ENCODE measurements at places on chromosomes 3 and 15. TPM values are rescaled to one million over a fixed set of nuclear protein-coding genes. Genes with fewer than 3 reads are reported as not detected.

The ALDH1L1 gene
- total RNA-seq: 24.0 TPM

DNA sequence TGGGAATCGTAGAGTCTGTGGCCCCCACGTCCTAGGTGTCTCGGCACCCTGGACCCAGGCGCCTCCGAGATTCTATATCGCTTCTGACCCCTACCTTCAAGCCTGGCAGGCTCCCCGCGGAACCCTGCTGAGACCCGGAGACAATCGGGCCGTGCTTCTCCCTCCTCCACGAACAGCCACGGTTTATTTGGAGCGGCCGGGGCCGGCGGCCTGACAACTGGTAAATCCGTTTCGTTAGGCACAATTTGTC, 1.4 kb downstream of the GATA2 start:
- H3K36me3 ChIP-seq: no peaks in the 10 kb centered on the region
- peak overlapping the region; percentile 64 for H3K4me3 ChIP-seq
- no peak overlapping the region for H3K27ac ChIP-seq
- H3K4me1 ChIP-seq: no peaks in the 10 kb centered on the region
- H3K27me3 ChIP-seq: peaks cover 59% of the 10 kb centered on the region

DNA sequence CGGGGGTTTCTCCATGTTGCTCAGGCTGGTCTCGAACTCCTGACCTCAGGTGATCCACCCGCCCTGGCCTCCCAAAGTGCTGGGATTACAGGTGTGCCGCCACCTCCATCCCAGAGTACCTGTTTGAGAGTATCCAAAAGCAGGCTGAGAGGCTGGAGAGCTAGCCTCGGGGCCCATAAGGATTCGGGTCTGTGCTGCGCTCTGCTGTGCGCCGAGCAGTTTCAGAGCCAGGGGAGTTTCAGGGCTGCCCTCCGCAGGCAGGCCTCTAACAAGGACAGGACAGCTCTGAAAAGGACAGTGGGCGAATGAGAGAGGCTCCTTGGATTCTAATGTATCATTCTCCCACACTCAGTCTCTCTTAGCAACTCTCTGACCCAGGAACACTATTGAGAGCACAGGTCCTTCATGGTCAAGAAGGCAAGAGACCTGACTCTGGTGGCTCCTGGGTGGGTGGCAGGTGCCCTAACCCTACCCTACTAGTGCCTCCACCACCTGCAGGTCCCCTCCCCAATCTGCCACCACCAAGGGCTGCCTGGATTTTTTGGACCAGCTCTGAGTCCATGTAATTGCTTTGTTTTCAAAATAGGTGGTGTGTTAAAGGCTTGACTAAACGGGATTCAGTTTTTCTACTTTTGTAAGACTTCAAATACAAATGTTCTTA, 27.8 kb downstream of the MAGEF1 start:
- peaks cover 31% of the 10 kb centered on the region for H3K4me1 ChIP-seq
- no peak overlapping the region for H3K4me3 ChIP-seq
- H3K27me3 ChIP-seq: no peaks in the 10 kb centered on the region
- no peak for DNase-seq
- H3K36me3 ChIP-seq: no peaks in the 10 kb centered on the region

DNA sequence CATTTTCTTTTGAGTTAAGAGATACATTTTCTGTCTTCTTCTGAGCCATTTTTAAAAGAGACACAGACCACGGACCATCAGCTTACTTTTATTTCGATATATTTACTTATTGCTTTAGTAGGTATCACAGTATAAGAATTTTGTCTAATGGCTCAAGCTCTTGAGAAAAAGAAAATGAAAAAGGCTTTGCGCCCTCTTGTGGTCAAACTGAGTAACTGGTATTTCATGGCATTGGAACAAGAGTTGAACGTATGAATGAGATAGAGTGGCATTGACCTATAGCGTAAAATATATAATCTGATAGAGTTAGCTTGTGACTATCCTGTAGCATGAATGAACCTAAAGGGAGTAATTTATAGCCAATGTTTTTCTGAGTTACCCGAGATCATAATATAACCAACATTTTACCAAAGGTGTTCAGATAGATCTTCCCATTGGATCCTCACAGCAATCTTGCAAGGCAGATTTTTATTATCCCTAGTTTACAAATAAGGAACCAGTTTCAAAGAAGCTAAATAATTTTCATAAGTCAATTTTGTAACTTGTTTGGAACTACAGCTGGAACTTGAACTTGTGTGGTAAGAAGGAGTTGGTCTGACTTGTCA, 154.6 kb downstream of the POLR2M start:
- DNase-seq: no peak
- H3K36me3 ChIP-seq: no peaks in the 10 kb centered on the region
- no peaks in the 10 kb centered on the region for H3K27me3 ChIP-seq
- H3K27ac ChIP-seq: no peak overlapping the region
- H3K4me3 ChIP-seq: no peak overlapping the region

- no peak overlapping the region for H3K4me3 ChIP-seq
- DNase-seq: no peak
- no peaks in the 10 kb centered on the region for H3K36me3 ChIP-seq
- no peaks in the 10 kb centered on the region for H3K4me1 ChIP-seq
These were observed 384.3 kb upstream of the NR2F2 start for GRCh38 chr15:95946241-95946640.

- peaks cover 11% of the 10 kb centered on the region for H3K4me1 ChIP-seq
- H3K27me3 ChIP-seq: no peaks in the 10 kb centered on the region
- peak; percentile 93 for DNase-seq
- H3K36me3 ChIP-seq: no peaks in the 10 kb centered on the region
- peak within 1 kb of the TSS; percentile 77 for H3K27ac ChIP-seq
These were observed at the start of gene ERICH6 for GRCh38 chr3:150703756-150704344. Gene ERICH6 (minus strand): TSS chr3:150703920. CDS start chr3:150703898, 22 bp downstream.
